NCI-H187 (cell line): ENCODE measurements at places on chromosomes 5 and 9.

DNA sequence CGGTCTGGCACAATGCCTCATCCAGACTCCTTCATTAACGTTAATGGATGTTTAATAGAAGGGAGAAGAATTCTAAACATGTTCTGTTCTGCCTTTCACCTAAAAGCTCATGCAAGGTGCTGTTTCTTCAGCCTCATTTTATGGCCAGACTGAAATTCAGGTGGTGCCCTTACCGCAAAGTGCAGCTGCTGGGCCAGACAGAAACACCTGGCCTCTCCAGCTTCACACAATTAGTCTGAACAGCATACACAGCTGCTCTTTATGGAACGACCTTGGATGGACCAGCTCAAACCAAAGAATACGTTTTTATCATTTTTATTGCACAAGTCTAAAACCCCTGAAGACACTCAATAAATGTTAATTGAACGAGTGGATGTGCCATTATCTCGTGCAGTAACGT is 4.6 kb downstream of the SNCAIP start:
- peak; percentile 78 for DNase-seq

GRCh38 chr5:125064621-125065438 is 318.4 kb upstream of the ZNF608 start:
- DNase-seq, result peak; percentile 11

- no peak for DNase-seq
Observed at GRCh38 chr5:61168951-61169350, 6.7 kb upstream of the SMIM15 start.

GRCh38 chr5:87242242-87242641 is 25.4 kb upstream of the RASA1 start:
- no peak for DNase-seq

DNA sequence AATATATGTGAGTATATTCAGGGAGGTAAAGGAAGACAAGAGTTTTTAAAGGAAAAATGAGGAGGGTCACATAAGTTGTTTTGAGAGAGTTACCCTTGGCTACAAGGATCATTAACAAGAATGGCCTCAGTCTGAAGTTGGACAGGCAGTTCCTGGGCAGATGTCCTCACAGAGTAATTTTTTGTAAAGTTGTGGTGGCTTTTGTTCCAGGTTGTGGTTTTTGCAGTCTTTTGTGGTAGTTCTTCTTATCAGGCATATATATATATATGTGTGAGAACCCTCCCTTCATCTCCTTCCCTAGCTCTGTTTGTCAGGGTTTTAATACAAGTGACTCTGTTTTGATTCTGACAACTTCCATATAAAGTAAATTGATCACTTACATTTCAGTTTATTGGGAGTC is 60.0 kb downstream of the CSNK1G3 start:
- no peak for DNase-seq

DNA sequence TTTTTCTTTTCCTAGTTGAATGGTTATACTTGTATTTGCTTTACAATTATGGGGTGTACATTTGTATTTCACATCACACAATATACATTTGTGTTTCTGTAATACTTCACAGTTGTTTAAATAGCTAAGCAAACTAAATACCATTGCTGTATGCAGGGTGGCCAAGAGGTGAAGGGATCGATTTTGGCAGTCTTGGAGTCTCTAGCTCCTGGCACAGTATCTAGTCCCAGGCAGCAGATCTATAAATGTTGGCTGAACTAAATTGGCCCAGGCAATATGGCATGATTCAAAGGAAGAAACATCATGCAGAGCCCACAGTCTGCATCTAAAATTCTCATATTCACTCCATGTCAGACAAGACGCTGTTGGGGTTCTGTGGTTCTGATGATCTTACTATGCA is 110.1 kb upstream of the GPBP1 start:
- DNase-seq, result no peak

GRCh38 chr9:127959841-127960409 is 20.9 kb downstream of the EEIG1 start:
- no peak for DNase-seq

DNA sequence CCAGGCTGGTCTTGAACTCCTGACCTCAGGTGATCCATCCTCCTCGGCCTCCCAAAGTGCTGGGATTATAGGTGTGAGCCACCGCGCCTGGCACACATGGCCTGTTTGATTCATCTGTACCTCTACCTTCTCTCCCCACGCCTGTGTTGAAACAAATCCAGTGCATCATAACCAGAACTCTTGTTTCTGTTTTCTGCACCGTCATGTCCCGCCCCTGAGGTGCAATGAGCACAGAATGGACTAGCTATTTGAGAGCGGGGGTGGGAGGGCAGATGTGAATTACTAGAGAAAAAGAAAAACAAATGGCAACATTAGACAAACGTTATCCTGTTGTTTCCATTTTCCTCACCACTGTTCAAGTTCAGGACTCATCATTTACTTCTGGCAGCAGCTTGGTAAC is 10.7 kb upstream of the FAM193B start:
- no peak for DNase-seq

GRCh38 chr5:177468685-177469628 is 4.5 kb downstream of the DBN1 start:
- no peak for DNase-seq

DNA sequence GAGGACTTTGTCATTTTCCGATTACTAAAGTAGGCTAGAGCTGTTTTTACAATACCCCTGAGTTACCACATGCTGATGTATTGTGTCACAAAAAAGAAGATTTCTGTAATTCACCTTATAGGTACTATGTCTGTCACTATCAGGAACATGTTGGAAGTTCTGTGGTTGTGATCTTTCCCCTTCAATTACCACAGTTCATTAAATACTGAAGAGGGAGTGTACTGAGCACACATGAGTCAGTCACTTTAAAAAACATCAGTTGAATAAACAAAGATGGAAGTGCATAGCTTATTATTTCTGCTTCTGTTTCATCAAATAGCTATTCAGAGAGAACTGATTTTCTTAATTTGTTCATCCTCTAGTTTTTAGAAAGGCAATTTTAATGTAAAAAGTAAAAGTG is 31.7 kb downstream of the AP3S1 start:
- peak; percentile 42 for DNase-seq

DNA sequence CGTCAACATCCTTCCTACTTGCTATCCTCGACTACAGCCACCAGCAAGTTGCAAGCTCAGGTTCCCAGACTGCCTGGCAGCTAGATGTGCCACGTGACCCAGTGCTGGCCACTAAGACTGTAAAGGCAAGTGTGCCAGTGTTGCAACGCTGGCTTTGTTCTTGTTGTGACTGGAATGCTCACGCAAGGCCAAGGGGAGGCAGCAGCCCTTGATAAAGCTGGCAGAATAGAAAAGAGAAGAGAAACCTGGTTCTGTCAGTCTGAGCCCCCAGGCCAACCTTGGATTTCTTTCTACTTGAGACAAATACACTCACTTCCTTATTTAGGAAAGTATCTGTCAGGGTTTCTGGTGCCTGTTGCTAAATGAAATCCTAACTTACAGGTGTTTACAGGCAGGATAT is 113.0 kb downstream of the KLHL3 start:
- no peak for DNase-seq

GRCh38 chr5:120435129-120435528 is 29.0 kb upstream of the PRR16 start:
- no peak for DNase-seq

- DNase-seq, result no peak
Observed at GRCh38 chr5:36607114-36607571, 737 bp downstream of the SLC1A3 start.

GRCh38 chr5:178625679-178626483 is 969 bp downstream of the CLK4 start:
- no peak for DNase-seq

DNA sequence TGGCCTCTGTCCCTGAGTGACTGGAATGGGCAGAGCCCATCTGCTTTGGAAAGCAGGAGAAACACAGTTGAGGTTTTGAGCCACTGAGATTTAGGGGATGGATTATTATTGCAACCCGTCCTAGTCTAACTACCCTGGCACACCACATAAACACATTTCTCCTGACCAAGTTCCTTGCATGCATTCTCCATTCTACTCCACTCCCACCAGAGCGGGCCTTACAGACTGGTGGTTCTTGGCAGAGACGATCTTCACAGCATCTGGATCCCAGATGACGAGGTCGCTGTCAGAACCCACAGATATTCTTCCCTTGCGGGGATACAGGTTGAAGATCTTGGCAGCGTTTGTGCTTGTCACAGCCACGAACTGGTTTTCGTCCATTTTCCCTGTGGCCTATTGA is 111.0 kb downstream of the DPYSL3 start:
- no peak for DNase-seq

GRCh38 chr9:79807971-79808370 is 236.2 kb downstream of the TLE4 start:
- DNase-seq, result no peak

GRCh38 chr5:55973296-55973695 is 21.5 kb downstream of the IL6ST start:
- no peak for DNase-seq

DNA sequence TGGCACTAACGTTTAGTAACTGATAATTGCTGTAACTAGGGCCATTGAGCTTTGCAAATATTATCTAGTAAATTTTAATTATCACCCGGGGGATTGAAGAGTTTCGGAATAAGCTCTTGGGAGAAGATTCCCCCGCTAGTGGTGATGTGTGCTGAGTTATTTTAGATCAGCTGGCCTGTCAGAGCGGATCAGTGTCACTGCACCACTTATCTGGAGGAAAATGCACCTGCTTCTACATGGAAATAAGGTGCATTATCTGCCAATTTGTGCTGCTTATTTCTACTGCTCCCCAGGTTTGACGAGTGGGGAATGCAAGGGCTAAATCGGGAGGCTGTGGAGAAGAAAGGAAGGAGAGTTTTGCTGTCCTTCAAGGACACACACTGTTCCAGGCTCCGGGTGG is 518.6 kb downstream of the TLE4 start:
- DNase-seq, result no peak

- no peak for DNase-seq
Observed at GRCh38 chr5:137651022-137651421, 84.9 kb downstream of the KLHL3 start.

DNA sequence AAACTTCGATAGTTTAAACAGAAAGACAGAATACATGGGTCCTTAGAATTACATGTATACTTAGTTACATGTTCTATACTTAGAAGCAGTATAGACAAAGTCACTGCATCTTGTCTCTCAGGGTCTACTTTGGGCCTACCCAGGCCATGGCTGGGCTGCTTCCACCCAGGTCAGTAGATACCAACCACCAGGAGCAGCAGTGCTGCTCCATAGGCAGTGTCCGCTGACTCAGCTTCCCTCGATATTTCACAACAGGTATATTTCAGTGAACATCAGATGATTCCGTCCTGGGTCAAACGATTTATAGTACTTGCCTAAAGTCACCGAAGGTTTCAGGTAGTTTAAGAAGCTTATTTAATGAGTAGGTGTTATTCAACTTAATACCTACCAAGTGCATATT is 18.0 kb downstream of the IARS1 start:
- DNase-seq, result no peak

DNA sequence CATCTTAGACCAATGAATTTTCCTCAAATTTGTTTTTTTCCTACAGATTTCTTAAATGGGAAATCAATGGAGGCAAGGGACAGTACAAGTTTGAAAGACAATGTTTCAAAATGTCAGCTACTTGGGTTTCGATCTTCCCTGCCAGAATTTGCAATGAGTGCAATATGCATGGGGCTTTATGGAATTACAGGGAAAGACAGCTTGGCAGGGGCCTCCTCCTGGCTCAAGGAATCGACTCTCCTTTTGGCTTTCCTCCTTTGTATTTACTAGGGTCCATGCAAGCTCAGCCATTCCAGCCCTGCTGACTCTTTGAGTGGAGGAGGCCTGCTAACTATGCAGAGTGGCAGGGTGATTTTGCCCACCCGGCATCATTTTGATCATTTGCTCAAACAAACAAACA is 63.2 kb downstream of the MED27 start:
- no peak for DNase-seq

DNA sequence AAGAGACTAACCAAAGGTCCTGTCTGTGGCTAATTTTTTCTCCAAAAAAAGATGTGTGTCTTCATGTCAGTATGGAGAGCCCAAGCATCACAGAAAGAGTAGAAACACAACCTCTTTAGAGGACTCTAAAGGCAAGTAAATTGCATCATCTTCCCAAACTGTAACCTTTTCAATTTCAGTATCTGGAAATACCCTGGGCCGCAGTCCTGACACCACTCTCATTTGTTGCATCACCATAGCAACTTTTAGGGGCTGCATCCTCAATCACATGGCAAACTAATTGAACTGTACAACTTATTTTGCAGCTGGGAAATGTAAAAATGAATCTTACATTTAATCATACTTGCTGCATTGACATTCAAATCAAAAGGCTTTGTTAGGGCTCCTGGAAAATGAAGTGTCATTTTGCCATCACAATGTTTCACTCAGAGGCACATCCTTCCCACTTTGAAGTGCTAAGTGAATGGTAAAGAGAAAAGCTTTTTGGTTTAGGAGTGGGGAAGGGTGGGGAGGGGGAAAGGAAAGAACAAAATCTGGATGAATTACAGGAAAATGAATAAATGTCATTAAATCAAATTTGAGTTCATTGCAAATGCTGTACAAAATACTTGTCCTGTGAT is 60.6 kb upstream of the GRIA1 start:
- no peak for DNase-seq

- DNase-seq, result no peak
Observed at GRCh38 chr5:7251132-7251531, 144.8 kb upstream of the ADCY2 start.

GRCh38 chr9:35948451-35948850 is 9.5 kb downstream of the OR2S2 start:
- DNase-seq, result no peak

- no peak for DNase-seq
Observed at GRCh38 chr9:97555164-97555563, 53.7 kb downstream of the TMOD1 start.

DNA sequence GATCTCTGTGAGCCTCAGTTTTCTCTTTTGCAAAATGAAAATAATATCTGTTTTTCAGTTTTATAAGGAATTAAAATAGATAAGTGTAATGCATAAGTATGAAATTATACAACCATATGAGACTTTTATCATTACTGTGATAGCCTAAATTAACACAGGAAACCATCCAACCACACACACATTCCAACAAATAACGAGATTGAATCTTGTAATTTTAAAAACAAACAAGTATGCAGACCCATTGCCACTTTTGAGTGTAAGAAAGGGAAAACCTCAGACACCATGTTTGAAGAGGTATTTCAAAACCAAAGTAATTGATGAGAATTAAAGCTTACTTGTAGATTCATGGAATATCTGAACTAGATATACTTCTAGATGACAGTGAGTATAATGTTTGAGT is 32.0 kb downstream of the XRCC4 start:
- no peak for DNase-seq

DNA sequence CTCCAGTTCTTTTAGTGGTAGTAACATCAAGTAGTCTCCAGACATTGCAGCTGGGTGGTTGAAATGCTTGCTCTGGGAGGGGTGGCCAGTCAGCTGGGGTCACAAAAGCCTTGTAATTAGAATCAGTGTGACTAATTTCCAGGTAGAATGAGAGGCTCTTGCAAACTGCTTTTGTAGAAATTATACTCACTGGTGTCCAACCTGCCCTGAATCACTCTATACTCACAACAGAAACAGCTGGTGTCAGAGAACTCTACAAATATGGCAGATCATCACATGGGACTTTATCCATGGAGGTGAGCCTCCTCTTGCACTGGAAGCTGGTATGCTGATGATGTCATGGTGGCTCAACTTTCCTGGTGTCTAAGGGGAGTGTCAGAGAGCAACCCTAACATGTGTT is 71.3 kb downstream of the SH3TC2 start:
- DNase-seq, result no peak

GRCh38 chr5:72121780-72122445 is 14.6 kb downstream of the MAP1B start:
- DNase-seq, result no peak

- no peak for DNase-seq
Observed at GRCh38 chr5:119347991-119348390, 7.8 kb upstream of the TNFAIP8 start.

- no peak for DNase-seq
Observed at GRCh38 chr5:16791904-16792597, 144.0 kb downstream of the MYO10 start.
